RPMI7951 (cell line): ENCODE measurements at places on chromosomes 1 and 21. TPM values are rescaled to one million over a fixed set of nuclear protein-coding genes. Genes with fewer than 3 reads are reported as not detected.

The PRDM16 gene
- total RNA-seq = not detected in 2 replicates

The CHD5 gene
- under 0.01 TPM in 1 of 2 replicates, not detected in the other for total RNA-seq

The RGS8 gene
- total RNA-seq = under 0.01 and 0.10 TPM in 2 replicates

The PAPPA2 gene
- under 0.01 TPM in 2 replicates for total RNA-seq

The BRDT gene
- total RNA-seq = not detected in 2 replicates

The NR5A2 gene
- total RNA-seq = 0.12 and 0.29 TPM in 2 replicates

The CHIA gene
- total RNA-seq = not detected in 2 replicates
